ENCODE measurements at places on chromosomes 3 and 15. TPM values are rescaled to one million over a fixed set of nuclear protein-coding genes. Genes with fewer than 3 reads are reported as not detected.

DNA sequence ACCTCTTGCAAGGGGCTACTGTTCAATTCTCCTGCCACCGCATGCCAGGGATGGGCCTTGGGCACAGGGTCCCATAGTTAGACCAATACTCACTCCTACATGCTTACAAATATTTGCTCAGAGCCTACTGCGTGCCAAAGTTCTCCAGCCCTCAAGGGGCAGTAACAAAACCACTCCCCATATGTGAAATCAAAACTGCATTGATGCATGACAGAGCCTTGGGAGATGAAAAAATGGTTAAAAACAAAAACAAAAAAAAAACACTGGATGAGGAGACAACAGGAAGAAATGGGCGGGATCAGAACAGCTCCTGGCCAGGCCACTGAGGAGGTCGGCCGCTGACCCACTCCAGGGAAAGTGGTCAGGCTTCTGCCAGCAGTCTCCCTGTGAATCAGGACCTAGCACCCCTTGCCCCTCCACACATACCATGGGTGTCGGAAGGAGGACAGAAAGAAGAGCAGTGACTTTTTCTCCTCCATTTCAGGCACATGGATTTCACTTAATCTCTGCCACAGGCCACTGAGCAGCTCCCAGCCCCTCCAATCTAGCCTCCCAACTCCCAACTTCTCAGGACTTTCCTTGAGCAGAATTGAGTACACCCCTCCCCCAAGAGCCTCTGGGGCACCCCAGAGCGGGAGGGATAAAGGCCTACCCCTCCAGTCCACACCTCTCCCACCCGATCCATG lies 2.8 kb downstream of the PLXNB1 start:
- DNase-seq = no peak

- DNase-seq = no peak
Measured at GRCh38 chr15:97972366-97972765, 11.9 kb downstream of the ARRDC4 start.

- DNase-seq = no peak
Measured at GRCh38 chr15:74552773-74553441, 11.9 kb downstream of the ARID3B start.

- DNase-seq = no peak
Measured at GRCh38 chr3:31636049-31636448, 103.3 kb downstream of the STT3B start.

- DNase-seq = no peak
Measured at GRCh38 chr15:72141171-72142084, 23.2 kb downstream of the SENP8 start.

DNA sequence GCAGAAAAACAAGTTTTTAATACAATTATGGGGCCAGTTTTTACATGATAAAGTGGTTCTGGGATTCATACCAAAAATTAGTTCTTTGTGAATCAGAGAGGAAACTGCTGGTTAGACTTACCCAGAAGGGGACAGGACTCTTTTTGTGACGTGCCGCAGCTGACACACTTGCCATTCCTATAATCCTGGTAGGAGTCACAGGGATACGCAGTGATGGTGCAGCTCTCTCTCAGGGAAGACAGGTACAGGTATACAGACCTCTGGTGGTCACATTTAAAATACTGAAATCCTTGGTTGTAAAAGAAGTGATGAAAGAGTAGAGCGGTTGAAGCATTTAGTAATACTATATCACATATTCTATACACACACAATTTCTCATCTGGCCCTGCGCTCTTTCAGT lies 20.2 kb upstream of the TMEM41A start:
- no peak for DNase-seq

DNA sequence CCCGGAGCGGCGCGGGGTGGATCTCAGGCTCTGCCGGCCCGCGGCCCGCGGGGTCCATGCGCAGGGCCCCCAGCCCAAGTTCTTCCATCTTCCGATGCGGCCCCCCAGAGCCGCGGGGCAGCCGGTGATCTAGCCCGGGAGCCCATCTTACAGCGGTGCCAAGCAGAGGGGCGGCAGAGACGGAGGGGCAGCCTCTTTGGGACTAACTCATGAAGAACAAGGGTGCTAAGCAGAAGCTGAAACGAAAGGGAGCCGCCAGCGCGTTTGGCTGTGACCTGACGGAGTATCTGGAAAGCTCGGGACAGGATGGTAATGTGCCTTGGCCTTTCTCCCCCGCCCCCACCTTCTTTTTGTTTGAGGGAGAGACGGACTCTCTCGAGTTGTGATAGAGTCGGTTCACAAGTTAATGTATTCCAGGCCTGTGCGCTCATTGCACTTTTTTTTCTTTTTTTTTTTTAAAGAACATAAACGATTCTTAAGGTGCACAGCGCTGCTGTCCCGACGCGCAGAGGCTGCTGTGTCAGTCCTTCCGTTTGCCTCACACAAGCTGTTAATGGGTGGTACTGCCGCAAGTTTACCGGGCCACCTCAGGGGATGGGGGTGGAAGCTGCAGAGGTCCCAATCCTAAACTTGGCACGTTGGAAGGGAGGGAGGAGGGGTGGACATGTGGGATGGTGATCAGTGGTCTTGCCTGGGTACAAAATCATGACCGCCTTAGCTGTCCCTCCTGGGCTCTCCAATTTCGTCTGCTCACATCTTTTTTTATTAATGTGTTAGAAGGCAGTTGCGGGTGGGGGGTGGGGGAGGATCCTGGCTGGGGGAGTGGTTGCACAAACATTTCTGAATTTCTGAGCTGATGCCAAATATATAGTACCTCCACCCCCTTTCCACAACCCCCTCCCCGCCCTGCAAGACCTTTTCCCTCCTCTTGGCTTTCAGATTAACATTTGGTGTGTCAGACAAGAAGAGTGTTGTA lies 801 bp downstream of the ARHGAP31 start:
- no peak for DNase-seq

- no peak for DNase-seq
Measured at GRCh38 chr15:79172801-79173460, 82.4 kb upstream of the RASGRF1 start.

DNA sequence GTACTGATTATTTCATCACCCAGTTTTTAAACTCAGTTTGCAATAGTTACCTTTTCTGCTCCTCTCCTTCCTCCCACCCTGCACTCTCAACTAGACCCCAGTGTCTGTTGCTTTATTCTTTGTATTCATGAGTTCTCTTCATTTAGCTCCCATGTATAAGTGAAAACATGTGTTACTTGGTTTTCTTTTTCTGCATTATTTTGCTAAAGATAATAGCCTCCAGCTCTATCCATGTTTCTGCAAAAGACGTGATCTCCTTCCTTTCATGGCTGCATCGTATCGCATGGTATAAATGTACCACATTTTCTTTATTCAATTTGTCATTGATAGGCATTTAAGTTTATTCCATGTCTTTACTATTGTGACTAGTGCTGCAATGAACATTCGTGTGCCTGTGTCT lies 79.0 kb downstream of the NAALADL2 start:
- no peak for DNase-seq

GRCh38 chr15:100859970-100860828 lies 19.4 kb upstream of the ALDH1A3 start:
- DNase-seq = no peak

The GRAMD2A gene
- 1.3 TPM for total RNA-seq

The SYNPR gene
- total RNA-seq = not detected

The EFCC1 gene
- total RNA-seq = 0.15 TPM

The CELF6 gene
- not detected for total RNA-seq

The RASGRP1 gene
- total RNA-seq = 0.51 TPM

The RAB6B gene
- total RNA-seq = 49.2 TPM

The GPR62 gene
- not detected for total RNA-seq

The ERICH6 gene
- total RNA-seq = 0.28 TPM

The PRR23B gene
- total RNA-seq = not detected

The TNFAIP8L3 gene
- total RNA-seq = 1.0 TPM

Measured in Panc1 (cell line).